Adrenal gland (tissue), 19 donors: ENCODE measurements at places on chromosomes 4 and X. TPM values are rescaled to one million over a fixed set of nuclear protein-coding genes. Genes with fewer than 3 reads are reported as not detected.

DNA sequence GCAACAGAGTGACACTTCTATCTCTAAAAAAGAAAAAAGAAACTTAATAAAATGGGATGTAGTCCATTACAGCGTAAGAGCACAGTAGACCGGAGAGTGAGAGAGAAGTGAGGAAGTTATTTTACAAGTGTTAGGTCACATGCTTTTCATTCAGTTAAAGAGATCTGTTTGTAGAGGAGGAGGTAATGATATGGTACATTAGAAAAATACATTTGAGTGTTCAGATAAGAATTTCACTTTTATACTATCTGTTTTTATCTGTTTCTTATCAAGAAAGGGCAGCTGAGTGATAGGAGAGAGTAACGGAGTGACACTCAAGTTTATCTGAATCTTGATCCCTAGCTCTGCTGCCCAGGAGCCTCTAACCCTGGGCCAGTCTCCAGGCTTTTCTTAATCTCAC is 38.9 kb downstream of the FNIP2 start:
- no peaks in the 10 kb centered on the region for H3K27me3 ChIP-seq
- H3K36me3 ChIP-seq = no peaks in the 10 kb centered on the region
- peaks cover 15% of the 10 kb centered on the region for H3K4me1 ChIP-seq

Gene ATOH1
- total RNA-seq = not detected

Gene NOX1
- not detected for total RNA-seq

Gene LRCH2
- total RNA-seq = 4.3 TPM

DNA sequence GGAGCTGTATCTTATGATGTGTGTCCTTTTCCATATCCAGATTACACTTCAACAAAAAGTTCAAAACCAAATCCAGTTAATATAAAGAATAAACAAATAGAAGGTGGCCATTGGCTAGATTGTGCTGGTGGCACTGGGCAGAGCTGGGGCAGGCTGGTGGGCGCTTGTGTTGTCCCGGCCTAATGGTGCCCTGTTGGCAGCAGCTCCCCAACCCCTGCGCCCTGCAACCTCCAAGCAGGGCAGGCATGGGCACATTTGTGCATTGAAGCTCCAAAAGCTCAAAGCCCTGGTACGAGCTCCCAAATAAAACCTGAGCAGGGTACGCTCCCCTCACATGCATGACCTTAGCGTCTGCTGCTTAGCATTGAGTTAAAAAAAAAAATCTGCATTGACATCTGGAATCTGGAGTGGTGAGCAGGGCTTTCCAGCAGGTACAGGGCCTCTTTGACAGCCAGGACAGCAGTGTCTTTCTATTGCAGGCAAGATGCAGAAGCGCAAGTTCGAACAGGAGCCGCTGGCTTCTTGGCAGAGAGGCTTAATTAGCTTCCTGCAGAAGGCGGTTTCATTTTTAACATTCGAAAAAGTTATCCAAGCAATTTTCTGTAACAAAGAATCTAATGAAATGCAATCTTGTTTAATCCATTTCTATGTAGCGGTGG is 25.9 kb upstream of the NYX start:
- no peak for DNase-seq
- H3K36me3 ChIP-seq = no peaks in the 10 kb centered on the region
- no peak overlapping the region for H3K4me3 ChIP-seq
- peaks cover 3% of the 10 kb centered on the region for H3K27me3 ChIP-seq

- DNase-seq = no peak
- no peaks in the 10 kb centered on the region for H3K27me3 ChIP-seq
- H3K4me1 ChIP-seq = no peaks in the 10 kb centered on the region
- no peak overlapping the region for H3K4me3 ChIP-seq
Observed at GRCh38 chr4:25190407-25190806, 30.2 kb upstream of the SEPSECS start.

DNA sequence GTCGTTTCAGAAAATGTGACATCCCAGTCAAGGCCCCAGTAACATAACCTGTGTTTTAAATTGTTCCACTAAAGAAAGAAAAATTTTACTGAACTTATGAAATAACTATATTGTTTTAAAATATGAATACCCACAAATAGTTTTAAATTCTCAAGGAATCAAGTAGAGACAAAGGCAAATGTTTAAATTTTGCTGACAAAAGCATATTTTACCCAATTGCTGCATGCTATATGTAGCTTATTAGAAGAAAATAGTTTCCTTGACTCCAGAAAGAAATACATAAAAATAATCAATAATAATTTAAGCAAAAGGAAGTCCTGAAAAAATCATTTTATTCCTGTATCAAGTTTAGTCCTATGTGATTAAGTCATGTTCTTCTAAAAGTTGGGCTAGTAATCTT is 481.3 kb upstream of the ADGRL3 start:
- H3K36me3 ChIP-seq = no peaks in the 10 kb centered on the region
- H3K27me3 ChIP-seq = no peaks in the 10 kb centered on the region

Gene MPP1
- total RNA-seq = 60.1 TPM

GRCh38 chrX:117607561-117607960 is 509.0 kb downstream of the KLHL13 start:
- H3K36me3 ChIP-seq = no peaks in the 10 kb centered on the region
- DNase-seq = no peak

Gene XPNPEP2
- total RNA-seq = 0.44 TPM

Gene PPID
- 20.0 TPM for total RNA-seq

- H3K27ac ChIP-seq = no peak overlapping the region
- DNase-seq = no peak
- no peak overlapping the region for H3K4me3 ChIP-seq
- no peaks in the 10 kb centered on the region for H3K36me3 ChIP-seq
- H3K27me3 ChIP-seq = no peaks in the 10 kb centered on the region
Observed at GRCh38 chr4:144715230-144715629, 69.3 kb downstream of the HHIP start.
